Stomach (tissue), 19 donors: ENCODE measurements at places on chromosomes 4 and X.

DNA sequence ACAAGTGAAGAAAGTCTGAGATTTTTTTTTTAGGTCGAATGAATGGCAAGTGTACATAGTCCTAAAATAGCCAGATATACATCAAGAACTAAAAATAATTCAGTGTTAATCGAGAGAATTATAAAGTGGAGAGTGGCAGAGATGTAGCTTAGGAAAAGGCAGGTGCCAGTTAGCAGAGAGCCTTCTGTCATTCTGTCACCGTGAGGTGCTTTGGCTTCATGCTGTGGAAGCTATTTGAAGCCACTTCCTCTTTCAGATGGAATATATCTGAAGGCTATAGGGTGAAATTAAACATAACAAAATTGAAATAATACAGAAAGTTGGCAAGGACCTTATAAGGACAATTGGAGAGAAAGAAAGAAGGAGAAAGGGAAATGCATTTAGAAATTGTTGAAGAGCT lies 756.3 kb downstream of the CCSER1 start:
- no peak for DNase-seq

DNA sequence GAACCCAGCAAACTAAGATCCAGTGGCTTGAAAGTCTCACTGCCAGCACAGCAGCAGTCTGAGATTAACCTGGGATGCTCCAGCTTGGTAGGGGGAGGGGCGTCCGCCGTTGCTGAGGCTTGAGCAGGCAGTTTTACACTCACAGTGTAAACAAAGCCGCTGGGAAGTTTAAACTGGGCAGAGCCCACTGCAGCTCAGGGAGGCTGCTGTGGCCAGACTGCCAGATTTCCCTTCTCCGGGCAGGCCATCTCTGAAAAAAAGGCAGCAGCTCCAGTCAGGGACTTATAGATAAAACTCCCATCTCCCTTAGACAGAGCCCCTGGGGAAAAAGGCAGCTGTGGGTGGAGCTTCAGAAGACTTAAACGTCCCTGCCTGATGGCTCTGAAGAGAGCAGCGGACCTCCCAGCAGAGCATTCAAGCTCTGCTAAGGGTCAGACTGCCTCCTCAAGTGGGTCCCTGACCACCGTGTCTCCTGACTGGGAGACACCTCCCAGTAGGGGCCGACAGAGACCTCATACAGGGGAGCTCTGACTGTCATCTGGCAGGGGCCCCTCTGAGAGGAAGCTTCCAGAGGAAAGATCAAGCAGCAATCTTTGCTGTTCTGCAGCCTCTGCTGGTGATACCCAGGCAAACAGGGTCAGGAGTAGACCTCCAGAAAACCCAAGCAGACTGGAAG lies 45.1 kb upstream of the CDX4 start:
- peak; percentile 9 for DNase-seq

DNA sequence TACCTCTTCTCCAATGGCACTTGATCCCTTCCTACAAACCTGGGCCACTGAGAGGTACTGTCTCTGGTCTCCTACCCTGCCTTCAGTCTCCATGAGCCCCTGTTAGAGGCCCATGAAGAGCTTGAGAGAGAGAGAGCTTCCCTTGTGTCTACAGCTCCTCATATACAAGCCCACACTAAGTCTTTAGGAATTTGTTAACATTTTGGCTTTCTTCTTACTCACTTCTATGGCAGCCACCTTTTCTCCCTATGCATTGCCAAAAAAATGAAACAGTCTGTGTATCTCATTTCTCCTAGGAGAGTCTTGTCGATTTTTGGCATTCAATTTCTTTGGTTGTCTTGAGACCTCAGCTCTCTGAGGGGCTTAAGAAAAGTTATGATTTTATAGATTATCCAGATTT lies 90.9 kb upstream of the LNX1 start:
- DNase-seq, result no peak

DNA sequence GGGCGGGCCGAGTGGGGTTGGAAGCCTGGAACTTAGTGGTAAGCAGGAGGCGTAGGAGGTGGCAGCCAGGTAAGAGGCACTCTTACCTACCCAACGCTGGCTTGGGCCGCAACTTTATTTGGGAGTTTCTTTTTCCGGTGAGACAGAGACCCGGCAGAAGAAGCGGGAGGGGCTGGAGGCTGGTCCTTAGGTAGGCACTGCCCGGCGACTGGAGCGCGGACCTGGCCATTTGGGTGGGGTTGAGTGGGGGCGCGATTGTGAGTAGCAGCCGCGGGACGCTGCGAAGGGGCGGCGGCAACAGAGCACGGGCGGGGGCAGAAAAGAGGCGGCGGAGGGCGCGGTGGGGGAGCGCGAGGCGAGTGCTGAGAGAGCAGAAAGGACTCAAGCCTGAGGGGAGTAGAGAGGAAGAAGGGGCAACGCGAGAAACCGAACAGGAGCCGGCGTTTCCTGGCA lies 334 bp upstream of the POU4F2 start:
- no peak for DNase-seq

- DNase-seq, result no peak
These were observed 73.2 kb downstream of the JAKMIP1 start for GRCh38 chr4:6126971-6127745.

- no peak for DNase-seq
These were observed 612 bp downstream of the CPLX1 start for GRCh38 chr4:825063-825970.

GRCh38 chrX:48558271-48558670 lies 16.0 kb upstream of the RBM3 start:
- no peak for DNase-seq

DNA sequence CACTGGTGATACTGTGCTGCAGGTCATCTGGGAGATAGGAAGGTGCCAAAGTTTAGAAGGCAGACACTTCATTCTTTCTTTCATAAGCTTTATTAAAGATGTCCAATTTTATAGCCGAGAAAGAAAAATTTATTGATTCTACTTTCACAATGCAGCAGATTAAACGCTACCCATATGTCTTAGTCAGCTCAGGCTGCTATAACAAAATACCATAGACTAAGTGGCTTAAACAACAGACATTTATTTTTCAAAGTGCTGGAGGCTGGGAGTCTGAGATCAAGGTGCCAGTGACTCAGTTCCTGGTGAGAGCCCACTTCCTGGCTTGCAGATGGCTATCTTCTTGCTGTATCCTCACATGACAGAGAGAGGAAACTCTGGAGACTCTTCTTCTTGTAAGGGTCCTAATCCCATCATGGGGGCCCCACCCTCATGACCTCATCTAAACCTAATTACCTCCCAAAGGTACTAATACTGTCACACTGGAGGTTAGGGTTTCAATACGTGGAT lies 33.4 kb upstream of the KLHL34 start:
- DNase-seq, result no peak

- DNase-seq, result no peak
These were observed 31.6 kb downstream of the ADH7 start for GRCh38 chr4:99403380-99404184.

GRCh38 chr4:8574796-8575370 lies 5.3 kb upstream of the GPR78 start:
- no peak for DNase-seq

DNA sequence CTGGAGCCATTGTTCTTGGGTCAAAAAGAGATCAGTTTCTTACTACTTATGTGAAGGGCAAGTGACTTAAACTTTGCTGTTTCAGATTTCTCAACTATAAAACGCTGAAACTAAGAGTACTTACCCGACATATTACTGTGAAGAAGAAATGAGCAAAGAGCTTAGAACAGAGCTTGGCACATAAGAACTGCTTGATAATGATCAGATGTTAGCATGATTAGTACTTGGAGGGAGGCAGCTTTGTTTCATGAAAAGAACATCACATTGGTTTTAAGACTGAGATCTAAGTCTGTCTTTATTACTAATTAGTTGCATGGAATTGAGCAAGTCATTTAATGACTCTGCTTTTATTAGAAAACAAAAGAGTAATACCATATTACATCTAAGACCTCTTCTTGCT lies 169.1 kb downstream of the ARHGAP24 start:
- DNase-seq, result no peak

- peak; percentile 13 for DNase-seq
These were observed 224.2 kb upstream of the EMCN start for GRCh38 chr4:100742045-100742444.

DNA sequence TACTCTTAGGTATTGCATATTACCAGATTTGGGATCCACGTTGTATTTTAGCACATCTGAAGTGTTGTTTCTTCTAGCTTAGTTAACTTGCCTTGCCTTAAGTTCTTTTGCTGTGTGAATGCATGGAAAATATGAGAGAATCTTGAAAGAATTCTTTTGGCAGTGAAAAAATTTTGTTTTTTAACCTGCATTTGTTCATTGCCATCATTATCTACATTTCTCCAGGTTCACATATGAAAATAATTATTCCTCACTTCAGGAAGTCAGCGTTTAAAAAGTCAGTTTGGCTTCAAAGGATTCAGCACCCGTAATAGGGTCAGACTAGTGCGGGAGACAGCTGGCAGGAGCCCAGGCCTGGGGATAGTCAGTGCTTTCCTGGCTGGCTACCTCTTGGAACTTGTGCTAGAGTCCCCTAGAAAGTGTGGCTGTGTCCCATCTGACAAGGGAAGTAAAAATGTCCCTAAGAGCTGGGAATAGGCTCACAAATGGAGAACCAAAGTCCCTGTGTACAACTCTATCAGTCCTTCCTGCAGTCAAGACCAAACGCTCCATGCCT lies 251.9 kb upstream of the KLF3 start:
- no peak for DNase-seq
